ENCODE measurements at places on chromosomes 3 and 15. TPM values are rescaled to one million over a fixed set of nuclear protein-coding genes. Genes with fewer than 3 reads are reported as not detected.

- DNase-seq = no peak
Measured at GRCh38 chr3:31295150-31295765, 237.5 kb upstream of the STT3B start.

DNA sequence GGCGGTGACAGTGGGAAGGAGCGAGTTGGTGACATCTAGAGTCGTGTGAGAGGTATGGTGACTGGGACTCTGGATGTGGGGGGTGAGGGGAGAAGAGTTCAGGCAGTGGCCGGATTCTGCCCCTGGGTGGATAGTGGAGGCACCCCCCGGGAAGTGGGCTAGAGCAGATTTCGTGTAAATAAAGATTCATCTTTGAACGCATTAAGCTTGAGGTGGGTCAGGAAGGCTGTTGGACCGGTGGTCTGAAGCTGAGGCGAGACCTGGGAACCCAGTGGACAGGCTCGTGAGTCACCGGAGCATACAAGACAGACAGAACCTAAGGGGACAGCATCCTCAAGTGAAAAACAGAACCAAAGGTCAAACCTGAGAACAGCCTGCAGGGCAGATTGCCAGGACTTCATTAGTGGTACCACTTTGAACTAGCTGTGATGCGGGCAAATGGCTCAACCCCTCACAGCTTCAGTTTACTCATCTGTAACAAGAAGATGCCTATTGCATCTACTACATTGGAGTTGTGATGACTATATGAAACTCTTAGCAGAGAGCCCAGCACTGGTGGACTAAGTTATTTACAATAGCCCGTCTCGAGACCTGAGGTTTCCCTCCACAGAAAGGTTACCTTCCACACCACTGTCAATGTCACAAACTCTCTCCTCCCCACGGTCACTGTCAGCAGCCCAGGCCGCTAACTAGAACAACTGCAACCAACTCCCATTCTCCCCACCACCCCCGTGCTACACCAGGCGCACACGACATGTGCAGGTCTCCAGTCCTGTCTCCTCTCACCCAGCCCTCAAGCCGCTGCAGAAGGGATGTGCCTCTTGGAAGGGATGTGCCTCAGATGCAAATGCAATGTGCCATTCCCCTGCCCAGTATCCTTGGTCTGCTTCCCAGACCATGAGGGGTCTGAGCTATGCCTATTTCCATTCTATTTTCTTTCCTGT is 901 bp upstream of the CLN6 start:
- DNase-seq = no peak

The CSPG5 gene
- total RNA-seq = 1.3 TPM

- DNase-seq = no peak
Measured at GRCh38 chr3:15206662-15207576, 873 bp downstream of the CAPN7 start.

The RPP25 gene
- total RNA-seq = 6.9 TPM

GRCh38 chr15:34855413-34855812 is 60.1 kb upstream of the ACTC1 start:
- DNase-seq = no peak

GRCh38 chr3:6549296-6549695 is 311.6 kb upstream of the GRM7 start:
- DNase-seq = no peak

Measured in omental fat pad (tissue), 4 donors.